Uterine smooth muscle cell (primary cell): ENCODE measurements at places on chromosomes 4 and X. TPM values are rescaled to one million over a fixed set of nuclear protein-coding genes. Genes with fewer than 3 reads are reported as not detected.

Gene CSAG1
- total RNA-seq, result not detected in 2 replicates

Gene NHSL2
- total RNA-seq, result 1.4 and 1.5 TPM in 2 replicates

Gene CDKL5
- total RNA-seq, result 3.4 and 5.5 TPM in 2 replicates

Gene TLR6
- total RNA-seq, result 3.0 and 4.4 TPM in 2 replicates

Gene CLDN34
- not detected in 2 replicates for total RNA-seq

Gene FTSJ1
- total RNA-seq, result 44.5 and 62.0 TPM in 2 replicates

Gene UCP1
- not detected in 2 replicates for total RNA-seq

Gene ALB
- 0.12 TPM in 1 of 2 replicates, not detected in the other for total RNA-seq

Gene SSX4B
- total RNA-seq, result not detected in 2 replicates

Gene SPANXA1
- total RNA-seq, result not detected in 2 replicates

Gene YY2
- total RNA-seq, result 2.6 and 2.7 TPM in 2 replicates

Gene ARHGAP36
- total RNA-seq, result not detected in 2 replicates

Gene STOX2
- total RNA-seq, result 0.12 and 0.33 TPM in 2 replicates

Gene TKTL2
- total RNA-seq, result under 0.01 TPM in 1 of 2 replicates, not detected in the other

Gene DRD5
- not detected in 2 replicates for total RNA-seq

Gene ARHGEF6
- 9.4 and 12.5 TPM in 2 replicates for total RNA-seq

Gene RAI2
- total RNA-seq, result 0.66 and 0.87 TPM in 2 replicates

Gene HTN1
- not detected in 2 replicates for total RNA-seq

Gene CTAG2
- total RNA-seq, result not detected in 2 replicates

Gene MAGED1
- total RNA-seq, result 90.4 and 114 TPM in 2 replicates

Gene TLL1
- total RNA-seq, result under 0.01 and 0.12 TPM in 2 replicates

Gene ZFYVE28
- 4.9 and 5.0 TPM in 2 replicates for total RNA-seq

Gene SPANXN3
- not detected in 2 replicates for total RNA-seq

Gene APLN
- total RNA-seq, result 0.12 and 0.33 TPM in 2 replicates

Gene ZBED1
- total RNA-seq, result 35.2 and 35.3 TPM in 2 replicates

Gene KCND1
- total RNA-seq, result 0.33 and 1.2 TPM in 2 replicates

Gene RAB33A
- total RNA-seq, result 4.3 and 9.4 TPM in 2 replicates

Gene CT45A1
- total RNA-seq, result not detected in 2 replicates

Gene CLCN4
- 0.62 and 0.77 TPM in 2 replicates for total RNA-seq

Gene MAGEC1
- total RNA-seq, result not detected in 2 replicates

Gene SOX3
- total RNA-seq, result not detected in 2 replicates

Gene FAM156A
- 11.0 and 11.6 TPM in 2 replicates for total RNA-seq

Gene CORIN
- 0.55 and 1.00 TPM in 2 replicates for total RNA-seq
